ENCODE measurements at places on chromosomes 3 and 15. TPM values are rescaled to one million over a fixed set of nuclear protein-coding genes. Genes with fewer than 3 reads are reported as not detected.
A peak's percentile ranks its signal among the peaks of the same experiment; 100 is the strongest.

Gene GAP43
- polyA plus RNA-seq = 5.8 TPM

Gene PCYT1A
- 37.8 TPM for polyA plus RNA-seq

Gene TM4SF18
- 14.2 TPM for polyA plus RNA-seq

Gene TMEM207
- 13.4 TPM for polyA plus RNA-seq

Gene FAM43A
- 6.0 TPM for polyA plus RNA-seq

Gene INKA1
- polyA plus RNA-seq = 16.7 TPM

Gene SLC2A2
- polyA plus RNA-seq = 15.1 TPM

Gene PPM1L
- 8.9 TPM for polyA plus RNA-seq

Gene SEMA3F
- polyA plus RNA-seq = 91.6 TPM

Gene PLA1A
- polyA plus RNA-seq = 7.6 TPM

Gene GUCA1C
- polyA plus RNA-seq = 0.27 TPM

Gene CPN2
- polyA plus RNA-seq = 0.16 TPM

- no peak for DNase-seq
Observed at GRCh38 chr15:100824211-100824610, 55.4 kb upstream of the ALDH1A3 start.

DNA sequence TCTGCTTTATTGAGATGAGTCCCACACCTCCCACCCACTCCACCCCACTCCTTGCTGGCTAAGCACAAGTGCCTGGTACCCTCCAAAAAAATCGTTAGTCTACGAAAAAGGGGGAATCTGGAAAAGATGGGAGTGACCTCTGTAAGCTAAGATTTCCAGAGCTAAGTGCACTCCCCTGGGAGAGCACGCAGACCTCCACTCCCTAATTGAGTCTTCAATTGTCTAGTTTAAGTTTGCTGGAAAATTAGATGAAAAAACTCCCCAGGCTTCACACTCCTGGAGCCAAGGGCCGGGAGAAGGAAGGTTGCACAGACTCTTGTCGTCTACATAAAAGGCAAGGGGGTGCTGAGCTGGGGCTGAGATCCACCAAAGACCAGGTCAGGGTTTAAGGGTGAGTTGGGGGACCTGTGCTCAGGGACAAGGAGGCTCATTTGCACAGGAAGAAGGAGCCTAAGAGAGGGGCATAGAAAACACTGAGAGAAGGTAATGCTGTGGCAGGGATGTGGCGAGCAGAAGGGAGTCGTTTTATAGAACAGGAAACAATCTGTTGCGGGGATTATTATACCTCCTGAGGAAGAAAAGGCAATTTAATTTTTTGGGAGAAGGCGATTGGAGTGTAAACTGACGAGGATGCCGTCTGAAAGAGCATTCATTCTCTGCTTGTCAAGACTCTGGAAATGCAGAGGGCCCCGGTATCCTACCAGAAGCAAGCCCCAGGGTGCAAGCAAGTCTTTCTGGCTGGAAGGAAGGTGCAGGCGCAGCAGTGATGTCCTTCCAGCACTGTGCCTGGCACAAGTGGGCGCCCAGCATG, 126.5 kb upstream of the DLG1 start:
- no peak for DNase-seq

GRCh38 chr3:190863119-190863465, 598 bp upstream of the GMNC start:
- no peak for DNase-seq

GRCh38 chr3:125161607-125162219, 50.8 kb downstream of the SLC12A8 start:
- no peak for DNase-seq

DNA sequence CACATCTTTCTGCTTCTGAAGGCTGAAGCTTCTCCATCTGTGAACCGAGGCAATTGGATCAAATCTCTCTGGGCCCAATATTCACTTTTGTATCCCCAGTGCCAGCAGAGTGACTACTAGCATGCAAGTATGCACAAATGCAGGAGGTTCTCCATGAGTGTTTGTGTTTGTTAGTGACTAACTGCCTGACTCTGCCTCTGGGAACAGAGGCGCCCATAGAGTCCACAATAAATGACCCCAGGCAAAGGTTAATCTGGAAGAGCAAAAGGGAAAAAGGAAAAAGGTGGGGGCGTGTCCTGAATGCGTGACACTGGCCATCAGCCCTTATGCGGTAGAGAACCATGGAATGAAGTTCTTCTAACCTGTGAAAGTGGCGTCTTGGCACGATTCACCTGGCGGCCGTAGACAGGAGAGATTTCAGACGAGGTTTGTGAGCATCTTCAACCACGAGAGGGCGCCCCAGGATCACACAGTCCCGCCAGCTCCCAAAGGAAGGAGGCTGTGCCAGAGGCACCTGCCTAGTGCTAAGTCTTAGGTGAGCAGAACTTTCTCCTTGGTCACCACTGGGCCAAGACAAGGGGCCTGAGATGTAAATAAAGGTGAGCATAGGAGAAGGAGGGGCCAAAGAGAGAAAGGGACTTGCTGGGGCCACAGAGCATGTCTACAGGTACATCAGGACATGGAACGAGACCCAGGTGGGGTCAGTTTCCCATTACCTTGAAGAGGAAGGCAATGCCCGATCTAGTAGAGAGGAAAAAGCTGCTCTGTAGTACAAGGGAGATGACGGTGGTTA, 44.2 kb downstream of the RBPMS2 start:
- peak; percentile 70 for DNase-seq

- DNase-seq = peak; percentile 49
Observed at GRCh38 chr3:16399473-16399872, 114.0 kb downstream of the RFTN1 start.

DNA sequence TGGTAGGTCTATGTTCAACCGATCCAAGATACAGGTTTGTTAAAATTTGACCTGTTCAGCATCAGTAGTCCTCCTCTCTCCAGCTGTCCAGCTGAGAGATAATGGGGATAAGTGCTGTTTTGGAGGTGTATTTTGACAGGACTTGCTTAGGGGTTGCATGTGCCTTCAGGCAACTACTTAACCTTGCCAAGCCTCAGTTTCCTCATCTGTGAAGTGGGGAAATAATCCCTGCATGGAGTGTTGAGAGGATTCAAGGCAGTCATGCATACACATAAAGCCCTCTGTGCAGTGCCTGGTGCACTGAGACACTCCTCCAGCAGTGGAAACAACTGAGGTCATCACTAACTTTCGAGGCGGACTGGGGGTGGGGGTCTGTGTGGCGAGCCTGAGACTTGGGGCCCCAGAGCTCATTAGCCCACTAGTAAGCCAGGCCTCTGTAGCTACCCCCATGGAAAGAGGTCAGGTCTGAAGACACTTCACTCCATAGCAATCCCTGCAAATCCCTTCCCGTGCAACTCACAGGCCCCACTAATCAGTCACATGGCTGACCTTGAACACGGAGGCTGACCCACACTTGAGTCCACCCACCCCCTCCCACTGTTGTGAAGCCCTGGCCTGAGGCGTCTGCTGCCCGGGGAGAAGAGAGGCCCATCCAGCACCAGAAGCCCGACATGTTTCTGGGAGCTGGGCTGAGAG, 25.9 kb upstream of the SLC6A6 start:
- no peak for DNase-seq

GRCh38 chr15:62488387-62488786, 323.3 kb upstream of the C2CD4B start:
- DNase-seq = no peak

GRCh38 chr3:69842789-69843188, 103.5 kb downstream of the MITF start:
- no peak for DNase-seq

DNA sequence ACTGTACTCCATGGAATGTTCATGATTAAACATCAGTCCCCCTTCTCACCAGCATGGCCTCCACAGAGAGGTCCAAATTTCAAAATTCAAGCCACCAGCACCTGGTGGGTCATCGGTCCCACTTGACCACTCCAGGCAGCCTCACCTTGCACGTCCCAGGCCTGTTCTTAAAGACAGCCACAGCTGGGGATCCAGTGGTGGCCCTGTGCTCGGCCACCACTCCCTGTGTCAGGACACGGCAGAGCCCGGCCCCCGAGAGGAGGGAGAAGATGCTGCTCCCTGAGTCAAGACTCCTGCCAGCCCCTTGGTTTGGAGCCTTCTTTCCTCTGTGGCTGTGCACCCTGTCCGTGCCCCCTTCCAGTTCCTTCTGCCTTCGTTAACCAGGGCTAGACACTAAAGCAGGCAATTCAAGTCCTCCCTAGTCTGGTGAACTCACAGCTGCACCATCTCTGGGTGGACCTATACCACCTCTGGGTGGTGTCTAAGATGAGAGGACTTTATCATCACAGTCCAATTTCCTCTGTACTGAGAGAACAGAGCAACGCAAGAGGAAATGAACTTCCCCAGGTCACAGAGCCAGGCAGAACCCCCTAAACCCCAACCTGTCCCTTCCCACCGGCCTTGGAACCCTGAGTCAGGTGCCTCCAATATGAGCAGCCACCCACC, 97.1 kb downstream of the MEGF11 start:
- no peak for DNase-seq

DNA sequence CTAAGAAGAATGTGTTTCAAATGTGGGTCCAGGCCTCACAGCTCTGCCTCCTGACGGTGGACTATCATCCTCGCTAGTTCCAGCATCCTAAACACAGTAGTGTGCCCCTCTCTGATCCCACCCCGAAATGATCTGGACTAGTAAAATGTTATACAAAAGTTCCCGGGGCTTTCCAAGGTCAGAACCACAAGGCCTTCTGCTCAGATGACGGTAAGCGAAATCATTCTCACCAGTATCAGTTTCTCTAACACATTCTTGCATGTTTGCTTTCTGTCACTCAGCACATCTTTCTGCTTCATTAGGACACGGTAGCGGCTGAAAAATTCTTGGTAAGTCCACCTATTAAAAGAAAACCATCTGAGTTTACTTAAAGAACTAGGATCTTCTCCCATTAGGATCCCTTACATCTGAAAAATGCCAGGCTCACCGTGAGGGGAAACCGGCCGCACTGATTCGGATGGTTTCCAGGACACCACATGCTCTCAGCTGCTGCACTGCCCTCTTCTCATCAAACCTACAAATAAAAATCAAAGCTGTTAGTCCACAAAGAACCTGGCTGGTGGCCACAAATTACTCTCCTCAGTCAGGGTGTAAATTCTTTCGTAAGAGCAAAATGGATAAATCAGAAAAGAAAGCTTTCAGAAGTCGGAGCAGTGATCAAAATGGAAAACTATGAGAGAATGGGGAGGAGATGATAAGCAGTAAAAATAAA, 83.9 kb upstream of the MYO5C start:
- DNase-seq = no peak

GRCh38 chr3:183328823-183329222, 75.8 kb downstream of the B3GNT5 start:
- no peak for DNase-seq

- DNase-seq = no peak
Observed at GRCh38 chr3:191301017-191301416, 28.2 kb upstream of the CCDC50 start.

GRCh38 chr3:87780811-87781210, 278.0 kb downstream of the CGGBP1 start:
- DNase-seq = no peak

- no peak for DNase-seq
Observed at GRCh38 chr3:78642226-78643035, 1125.4 kb downstream of the ROBO1 start.

- DNase-seq = no peak
Observed at GRCh38 chr3:107117922-107118536, 259.2 kb upstream of the CCDC54 start.

DNA sequence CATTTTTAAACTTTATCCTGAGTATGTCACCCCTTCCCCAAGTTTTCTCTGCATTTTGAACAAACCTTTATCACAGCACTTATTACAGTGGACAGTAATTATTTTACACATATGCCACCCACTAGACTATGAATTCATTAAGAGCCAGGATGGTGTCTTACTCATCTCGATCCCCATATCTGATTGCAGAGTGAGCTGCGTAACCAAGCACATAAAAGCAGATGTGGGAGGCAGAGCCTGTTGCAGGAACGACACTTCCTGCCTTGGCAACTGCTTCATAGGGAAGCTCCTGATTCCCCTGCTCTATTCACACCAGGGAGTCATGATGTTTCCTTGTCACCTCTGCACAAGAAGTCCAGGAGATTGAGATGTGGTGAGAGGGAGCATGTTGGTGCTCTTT, 91.1 kb downstream of the MINAR1 start:
- DNase-seq = no peak

- DNase-seq = no peak
Observed at GRCh38 chr3:136544532-136544931, 207.6 kb downstream of the STAG1 start.

DNA sequence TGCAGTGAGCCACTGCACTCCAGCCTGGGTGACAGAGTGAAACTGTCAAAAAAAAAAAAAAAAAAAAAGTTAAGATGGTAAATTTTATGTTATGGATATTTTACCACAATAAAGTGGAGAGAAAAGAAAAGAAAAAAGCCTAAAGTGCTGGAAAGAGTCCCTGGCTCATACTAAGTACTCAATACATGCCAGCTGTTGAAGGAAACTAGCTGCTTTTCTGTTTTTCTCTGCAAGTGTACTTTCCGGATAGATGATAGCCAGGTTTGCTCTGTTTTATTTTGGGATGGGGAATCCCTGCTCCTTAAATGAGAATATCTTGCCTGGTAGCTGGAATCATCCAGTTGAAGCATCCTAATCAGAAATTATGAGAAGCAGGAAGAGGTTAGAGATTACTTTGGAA, 10.9 kb downstream of the EID1 start:
- DNase-seq = no peak

- DNase-seq = no peak
Observed at GRCh38 chr3:48599077-48599501, 4.0 kb upstream of the COL7A1 start.
